ENCODE measurements at places on chromosomes 4 and X.
A peak's percentile ranks its signal among the peaks of the same experiment; 100 is the strongest.

DNA sequence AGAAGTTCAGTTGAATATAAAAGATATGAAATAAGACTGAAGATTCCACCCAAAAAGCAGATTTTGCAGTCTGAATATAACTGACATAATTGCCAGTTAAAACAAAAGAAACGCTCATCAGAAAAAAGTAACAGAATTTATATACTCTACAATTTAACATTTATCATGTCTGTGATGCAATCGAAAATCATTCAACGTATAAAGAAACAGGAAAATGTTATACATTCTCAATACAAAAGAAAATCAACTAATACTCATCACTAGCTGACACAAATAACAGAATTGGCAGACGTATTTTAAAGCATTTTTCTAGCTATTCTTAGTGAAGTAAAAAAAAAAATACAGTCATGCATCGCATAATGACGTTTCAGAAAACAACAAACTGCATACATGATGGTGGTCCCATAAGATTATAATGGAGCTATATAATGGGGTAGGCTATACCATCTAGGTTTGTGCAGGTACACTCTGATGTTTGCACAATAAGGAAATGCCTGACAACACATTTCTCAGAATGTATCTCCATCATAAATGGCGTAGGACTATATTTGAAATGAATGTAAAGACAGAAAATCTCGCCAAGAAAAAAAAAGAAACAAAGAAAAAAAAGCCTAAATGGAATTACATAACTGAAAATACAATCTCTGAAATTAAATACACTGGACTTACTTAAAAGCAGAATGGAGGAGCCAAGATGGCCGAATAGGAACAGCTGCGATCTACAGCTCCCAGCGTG is 34.3 kb downstream of the OR13H1 start:
- no peak for DNase-seq

- no peak for DNase-seq
These were observed 172.7 kb upstream of the LCORL start for GRCh38 chr4:18194278-18194677.

DNA sequence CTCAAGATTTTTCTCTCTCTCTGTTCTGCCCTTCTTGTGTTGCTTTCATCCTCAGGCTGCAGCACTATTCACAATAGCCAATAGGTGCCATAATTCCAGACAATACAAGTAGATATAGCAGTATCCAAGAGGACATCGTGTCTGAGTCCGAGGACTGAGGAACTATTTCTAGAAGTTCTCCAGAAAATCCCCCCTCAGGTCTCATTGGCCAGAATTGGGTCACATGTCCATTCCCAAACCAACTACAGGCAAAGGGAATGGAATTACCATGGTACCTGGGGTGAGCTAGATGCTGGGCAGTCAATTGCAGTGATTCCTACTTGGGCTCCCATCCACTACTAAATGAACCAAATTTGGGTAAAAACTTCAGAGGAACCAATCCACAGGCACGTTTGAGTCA is 301.9 kb upstream of the RASGEF1B start:
- no peak for DNase-seq

DNA sequence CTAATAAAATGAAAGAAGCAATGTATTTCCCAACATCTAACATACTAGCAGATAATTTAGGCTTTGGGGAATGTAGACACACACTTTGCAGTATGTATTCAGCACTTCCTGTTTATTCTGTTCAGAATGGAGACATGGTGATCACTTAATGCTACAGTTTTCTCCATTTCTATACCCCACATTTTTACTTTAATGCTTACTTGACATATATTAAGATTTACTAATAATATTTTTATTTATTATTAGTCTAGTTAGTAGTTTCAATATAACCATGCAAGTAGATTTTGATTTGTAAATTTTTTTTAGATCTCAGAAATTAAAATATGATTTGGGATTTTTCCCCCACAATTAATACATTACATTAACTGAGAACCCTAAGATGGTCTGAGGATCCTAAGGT is 98.4 kb downstream of the PRSS12 start:
- DNase-seq, result no peak

- peak; percentile 21 for DNase-seq
These were observed 332.7 kb upstream of the IGFBP7 start for GRCh38 chr4:57442831-57443291.

DNA sequence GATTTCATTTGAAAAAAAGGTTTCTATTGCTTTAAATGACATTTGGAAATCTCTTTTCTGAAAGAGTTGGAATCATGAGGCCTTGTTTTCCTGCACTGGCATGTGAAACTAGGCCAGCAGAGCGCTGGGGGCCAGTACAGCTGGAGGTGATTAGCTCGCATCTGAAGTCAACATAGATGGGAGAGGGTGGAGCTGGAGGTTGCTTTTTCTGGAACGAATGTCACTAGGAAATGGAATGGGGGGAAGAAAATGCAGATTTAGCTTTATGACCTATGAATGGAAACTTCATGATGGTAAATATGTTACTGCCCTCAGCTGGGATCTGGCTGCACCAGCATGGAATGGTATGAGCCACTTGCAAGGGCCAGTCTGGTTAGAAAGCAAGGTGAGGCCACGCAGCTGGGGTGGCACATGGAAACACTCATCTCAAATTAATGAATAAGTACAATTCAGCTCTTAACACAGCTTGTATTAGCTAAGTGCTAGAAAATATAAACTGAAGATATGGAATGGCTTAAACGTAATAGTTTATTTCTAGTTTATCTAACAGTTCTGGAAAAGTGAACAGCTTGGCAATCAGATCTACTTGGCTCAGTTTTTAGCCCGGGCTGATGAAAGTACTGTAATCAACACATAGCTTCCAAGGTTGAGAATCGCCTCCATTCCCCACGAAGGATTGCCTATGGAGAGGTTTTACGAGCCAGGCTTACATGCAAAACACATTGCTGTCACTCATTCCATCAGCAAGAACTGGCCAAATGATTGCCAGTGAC is 32.5 kb downstream of the SLC10A6 start:
- DNase-seq, result peak; percentile 75

DNA sequence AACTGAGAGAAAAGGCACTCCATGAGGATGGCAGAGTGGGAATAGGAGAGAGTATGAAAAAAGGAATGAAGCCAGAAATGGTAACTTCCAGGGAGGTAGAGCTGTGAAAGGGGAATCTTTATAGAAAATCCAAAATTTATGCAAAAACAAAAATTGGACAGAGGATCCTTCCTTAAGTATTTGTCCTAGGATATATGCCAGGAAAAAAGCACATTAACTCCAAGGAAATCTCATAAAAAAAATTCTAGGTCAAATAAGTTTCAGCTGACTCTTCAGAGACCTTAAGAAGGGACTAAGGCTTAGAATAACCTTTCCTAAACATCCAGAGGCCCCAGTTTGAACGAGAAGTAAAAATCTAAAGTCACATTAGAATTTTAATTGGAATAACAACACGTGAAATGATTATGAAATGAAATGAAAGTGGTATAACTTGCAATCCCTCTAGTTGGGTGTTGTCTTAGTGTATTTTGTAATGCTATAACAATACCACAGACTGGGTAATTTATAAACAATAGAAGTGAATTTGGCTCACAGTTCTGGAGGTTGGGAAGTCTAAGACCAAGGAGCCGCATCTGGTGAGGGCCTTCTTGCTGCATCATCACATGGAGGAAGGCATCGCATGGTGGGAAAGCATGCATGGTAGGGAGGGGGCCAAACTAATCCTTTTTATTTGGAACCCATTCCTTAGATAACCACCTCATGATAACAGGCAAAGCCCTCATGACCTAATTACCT is 145.4 kb upstream of the RXFP1 start:
- DNase-seq, result no peak
